ENCODE measurements at places on chromosomes 3 and 15.

DNA sequence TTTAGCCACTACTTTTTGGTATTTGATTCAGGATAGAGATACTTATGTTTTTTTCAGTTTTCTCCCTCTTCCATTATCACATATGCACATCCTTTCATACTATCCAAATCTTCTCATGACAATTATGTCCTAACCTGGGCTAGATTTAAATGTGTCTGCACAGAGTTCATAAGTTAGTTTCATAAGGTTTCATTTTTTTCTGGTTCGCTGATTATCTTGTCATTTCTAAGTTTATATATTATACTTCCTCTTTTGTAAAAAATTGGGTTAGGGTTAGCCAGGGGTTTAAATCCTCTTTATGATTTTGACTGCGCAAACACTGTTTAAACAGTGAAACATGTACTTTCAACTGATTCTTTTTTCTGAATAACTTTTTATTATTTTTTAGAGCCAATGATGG, 148.6 kb downstream of the SST start:
- no peak for DNase-seq

- no peak for DNase-seq
These were observed 71.6 kb downstream of the LIPC start for GRCh38 chr15:58503139-58504027.

- DNase-seq: no peak
These were observed 48.5 kb downstream of the GTF2E1 start for GRCh38 chr3:120791010-120791409.

GRCh38 chr3:37886395-37886794, 24.7 kb downstream of the CTDSPL start:
- no peak for DNase-seq

GRCh38 chr15:101647251-101647650, 4.9 kb downstream of the TM2D3 start:
- DNase-seq: no peak

DNA sequence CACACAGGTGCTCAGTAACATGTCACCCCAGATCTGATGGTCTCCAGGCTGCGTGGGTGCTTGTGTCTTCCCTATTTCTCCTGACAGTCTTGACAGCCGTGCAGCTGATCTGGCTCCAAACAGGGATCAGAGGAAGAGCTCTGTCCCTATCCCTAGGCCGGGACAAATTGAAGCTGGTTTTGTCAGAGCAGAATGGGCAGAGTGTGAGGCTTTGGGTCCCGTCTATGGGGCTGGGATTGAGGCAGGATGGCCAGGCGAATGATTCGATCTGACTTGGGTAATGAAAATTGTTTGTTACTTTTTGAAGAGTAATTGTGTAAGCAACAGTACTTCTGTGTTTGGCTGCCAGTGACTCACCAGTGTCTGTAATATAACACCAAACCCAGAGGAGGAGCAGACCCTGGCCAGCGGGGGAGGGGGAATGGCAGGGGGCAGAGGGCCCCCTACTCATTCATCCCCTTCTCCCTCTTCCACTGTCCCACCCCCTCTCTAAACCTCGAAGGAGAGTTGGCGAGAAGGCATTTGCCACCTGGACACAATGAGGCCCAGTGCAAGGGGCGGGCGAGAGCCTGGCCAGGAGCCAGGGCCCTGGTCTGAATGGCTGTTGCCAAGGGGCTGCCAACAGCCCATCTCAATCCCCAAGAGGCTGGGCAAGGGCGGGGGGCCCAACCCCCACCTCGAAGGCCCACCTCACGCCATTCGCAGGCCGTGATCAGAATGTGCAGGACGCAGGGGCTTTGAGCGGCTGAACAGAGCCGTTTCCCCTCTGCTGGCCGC, 4.9 kb upstream of the MAGEF1 start:
- no peak for DNase-seq

DNA sequence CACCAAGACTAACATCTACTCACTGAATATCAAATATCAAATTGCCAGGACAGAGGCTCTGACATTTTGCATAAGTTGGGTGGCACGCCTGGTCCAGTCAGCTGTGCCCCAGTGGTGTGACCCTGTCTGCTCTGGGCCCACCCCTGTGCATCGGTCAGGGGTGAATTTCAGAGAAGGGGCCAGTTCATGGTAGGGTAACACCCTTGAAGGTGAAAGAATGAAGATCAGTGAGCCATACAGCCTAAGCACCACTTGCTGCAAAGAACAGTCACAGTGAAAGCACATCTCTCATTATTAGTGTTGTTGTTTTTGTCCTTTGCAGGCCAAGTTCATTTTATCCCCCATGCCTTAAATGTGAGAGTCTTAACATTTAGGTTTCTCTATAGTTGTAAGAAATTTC, 86.8 kb downstream of the MYRIP start:
- DNase-seq: no peak

- DNase-seq: no peak
These were observed 21.7 kb downstream of the TRIM59 start for GRCh38 chr3:160427832-160428424.

- no peak for DNase-seq
These were observed 10.9 kb downstream of the CCR5AS start for GRCh38 chr3:46395766-46396530.

- DNase-seq: no peak
These were observed 59.5 kb upstream of the ZNF148 start for GRCh38 chr3:125434582-125435011.

DNA sequence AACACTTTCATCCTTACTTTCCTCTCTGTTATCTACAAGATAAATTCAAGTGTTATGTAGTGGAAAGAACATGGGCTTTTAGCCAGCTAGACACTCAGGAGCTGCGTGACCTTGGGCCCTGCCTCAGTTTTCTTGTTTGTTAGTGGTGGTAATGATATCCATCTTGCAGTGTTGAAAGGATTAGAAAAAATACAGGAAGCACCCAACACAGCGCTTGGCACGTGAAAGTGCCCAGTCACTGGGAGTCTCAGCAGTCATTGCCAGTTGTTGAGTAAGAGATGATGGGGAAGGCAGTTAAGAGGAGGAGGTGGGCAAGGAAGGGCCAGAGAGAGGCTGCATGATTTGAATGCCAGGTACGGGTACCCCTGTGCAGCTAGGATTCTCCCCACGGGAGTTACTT, 5.3 kb downstream of the PDIA5 start:
- DNase-seq: no peak

- DNase-seq: no peak
These were observed 384 bp upstream of the LEKR1 start for GRCh38 chr3:156825795-156826143.

DNA sequence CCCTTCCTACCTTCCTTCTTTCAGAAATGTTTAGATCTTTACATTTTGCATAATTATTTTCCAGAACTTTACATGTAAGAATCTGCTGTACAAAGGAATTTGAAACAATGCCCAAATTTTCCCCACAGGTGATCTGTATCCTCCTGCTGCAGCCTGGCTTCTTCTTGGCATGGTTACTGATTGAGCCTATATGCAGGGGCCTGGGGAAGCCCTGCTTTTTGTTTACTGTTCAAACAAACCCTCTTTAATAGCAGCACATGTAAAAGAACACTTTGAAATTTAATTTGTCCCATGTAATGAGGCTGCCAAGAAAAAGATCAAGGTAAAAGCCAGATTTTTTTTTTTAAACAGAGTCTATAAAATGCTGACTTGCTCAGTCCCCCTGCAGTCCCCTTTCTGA, 432.2 kb downstream of the TUSC7 start:
- no peak for DNase-seq

DNA sequence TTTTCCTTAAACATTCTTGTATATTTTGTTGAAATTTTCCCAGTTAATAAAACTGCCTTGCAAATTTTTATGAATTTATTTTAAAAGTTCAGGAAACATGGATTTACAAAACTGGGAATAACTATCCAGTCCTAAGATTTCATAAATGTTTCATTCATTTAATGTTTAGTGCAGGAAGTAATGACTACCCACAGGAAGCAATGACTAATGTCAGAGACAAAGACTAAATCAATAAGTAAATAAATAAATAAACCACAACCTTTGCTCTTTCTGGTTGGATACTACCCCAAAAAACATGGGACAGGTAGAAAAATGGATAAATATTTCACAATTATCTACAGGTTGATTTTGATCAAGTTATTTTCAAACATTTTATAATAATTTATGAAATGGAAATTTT, 48.8 kb upstream of the TMCO5A start:
- no peak for DNase-seq

DNA sequence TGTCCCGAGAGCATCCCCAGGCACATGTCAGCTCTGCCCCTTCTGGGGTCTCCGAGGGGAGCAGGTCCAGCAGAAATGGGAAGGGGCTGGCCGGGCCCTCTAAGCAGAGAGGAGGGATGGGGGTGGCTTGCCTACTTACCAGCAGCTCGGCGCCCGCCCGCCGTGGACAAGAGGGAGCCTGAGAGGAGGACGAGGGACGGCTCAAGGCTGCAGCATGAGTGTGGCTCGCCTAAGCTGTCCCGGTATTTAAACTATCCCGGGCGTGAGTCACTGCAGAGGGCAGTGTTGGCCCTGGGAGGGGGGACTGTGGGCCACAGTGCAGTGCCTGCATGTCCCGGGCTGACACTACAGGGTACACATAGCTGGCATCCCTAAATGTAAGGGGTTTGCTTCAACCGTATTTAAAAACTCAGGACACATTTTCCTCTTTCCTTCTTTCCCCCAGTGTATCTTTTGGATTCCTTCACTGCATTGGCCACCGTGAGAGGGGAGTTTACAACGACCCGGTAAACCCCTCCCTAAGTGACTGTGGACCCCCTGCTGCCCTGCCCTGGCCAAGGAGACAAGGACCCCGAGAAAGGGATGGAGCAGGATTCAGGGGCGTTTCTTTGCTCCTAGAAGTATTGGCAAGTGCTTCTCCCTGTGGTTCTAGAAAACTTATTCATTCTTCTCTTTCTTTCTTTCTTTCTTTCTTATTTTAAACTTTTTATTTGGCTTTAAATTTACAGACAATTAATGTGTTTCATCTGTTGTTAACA, at the start of gene LRRC15:
Gene LRRC15 (minus strand): TSS at position 222 of the 758 bp plus-strand sequence. CDS start 8,700 bp downstream, outside the sequence.
- DNase-seq: no peak

DNA sequence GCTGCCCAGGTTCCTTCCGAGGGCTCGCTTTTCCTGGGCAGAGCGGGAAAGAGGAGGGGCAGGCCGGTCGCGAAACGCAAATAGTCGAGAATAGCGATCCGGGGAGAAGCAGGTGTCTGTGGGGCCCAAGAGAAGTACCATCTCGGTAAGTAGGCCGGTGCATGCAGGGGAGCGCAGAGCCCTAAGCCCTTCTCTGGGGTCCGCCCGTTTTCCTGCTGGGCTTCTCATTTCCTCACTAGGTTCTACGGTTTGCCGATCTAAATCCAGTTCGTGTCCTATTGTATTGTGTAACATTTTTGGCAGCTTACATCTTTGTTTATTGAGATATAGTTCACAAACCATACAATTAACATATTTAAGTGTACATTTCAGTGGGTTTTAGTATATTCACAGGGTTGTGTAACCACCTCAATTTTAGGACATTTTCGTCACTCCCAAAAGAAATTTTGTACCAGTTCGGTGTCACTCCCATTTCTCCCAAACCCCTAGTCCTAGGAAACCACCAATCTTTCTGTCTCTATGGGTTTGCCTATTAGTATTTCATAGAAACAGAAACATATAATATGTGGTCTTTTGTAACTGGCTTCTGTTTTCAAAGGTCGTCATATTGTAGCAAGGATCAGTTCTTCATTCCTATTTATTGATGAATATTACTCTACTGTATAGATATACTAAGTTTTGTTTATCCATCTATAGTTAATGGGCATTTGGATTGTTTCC, 6.8 kb upstream of the TRIM69 start:
- DNase-seq: no peak

GRCh38 chr3:163939926-163940325, 1138.4 kb downstream of the SI start:
- no peak for DNase-seq

DNA sequence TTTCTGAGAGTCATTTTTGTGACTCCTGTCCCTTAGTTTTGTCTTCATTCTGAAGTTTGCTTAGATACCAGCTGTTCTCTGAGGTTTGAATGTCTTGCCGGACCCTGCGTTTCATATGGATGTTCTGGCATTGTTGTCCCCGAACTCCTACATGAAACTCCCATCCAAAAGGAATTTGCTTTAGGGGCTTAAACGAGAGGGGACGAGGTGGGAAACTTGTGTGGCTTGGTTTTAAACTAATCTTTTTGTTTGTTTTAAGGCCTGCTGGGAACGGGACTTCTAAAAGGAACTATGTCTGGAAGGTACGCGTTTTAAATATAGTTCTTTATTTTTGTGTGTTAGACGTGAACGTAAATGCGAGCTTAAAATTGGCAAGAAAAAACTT, 679 bp downstream of the RPL35A start:
- no peak for DNase-seq

- DNase-seq: no peak
These were observed 3.3 kb downstream of the SCAMP2 start for GRCh38 chr15:74869726-74870407.

DNA sequence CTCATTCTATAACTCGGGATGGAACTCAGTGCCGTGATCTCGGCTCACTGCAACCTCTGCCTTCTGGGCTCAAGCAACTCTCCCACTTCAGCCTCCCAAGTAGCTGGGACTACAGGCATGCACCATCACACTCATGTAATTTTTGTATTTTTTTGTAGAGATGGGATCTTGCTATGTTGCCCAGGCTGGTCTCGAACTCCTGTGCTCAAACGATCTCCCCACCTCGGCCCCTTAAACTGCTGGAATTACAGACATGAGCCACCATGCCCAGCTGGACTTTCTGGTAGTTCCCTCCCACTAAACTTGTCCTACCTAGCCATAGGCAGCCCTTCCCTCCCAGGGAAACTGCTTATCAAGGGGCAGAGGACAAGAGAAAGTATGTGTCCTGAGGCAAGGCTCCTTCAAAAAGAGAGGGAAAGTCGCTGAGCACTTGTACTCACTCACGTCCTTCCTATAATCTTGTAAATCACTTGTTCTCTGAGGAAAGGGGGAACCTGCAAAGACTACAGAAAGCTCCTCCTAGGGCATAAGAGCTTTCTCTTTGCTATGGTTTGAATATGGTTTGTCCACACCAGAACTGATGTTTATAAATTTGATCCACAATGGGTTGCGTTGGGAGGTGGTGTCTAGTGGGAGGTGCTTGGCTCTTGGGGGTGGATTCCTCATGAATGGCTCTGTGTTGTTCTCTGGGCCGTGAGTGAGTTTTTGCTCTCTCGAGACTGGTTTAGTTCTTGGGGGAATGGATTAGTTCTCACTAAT, 13.6 kb upstream of the TBL1XR1 start:
- DNase-seq: no peak

DNA sequence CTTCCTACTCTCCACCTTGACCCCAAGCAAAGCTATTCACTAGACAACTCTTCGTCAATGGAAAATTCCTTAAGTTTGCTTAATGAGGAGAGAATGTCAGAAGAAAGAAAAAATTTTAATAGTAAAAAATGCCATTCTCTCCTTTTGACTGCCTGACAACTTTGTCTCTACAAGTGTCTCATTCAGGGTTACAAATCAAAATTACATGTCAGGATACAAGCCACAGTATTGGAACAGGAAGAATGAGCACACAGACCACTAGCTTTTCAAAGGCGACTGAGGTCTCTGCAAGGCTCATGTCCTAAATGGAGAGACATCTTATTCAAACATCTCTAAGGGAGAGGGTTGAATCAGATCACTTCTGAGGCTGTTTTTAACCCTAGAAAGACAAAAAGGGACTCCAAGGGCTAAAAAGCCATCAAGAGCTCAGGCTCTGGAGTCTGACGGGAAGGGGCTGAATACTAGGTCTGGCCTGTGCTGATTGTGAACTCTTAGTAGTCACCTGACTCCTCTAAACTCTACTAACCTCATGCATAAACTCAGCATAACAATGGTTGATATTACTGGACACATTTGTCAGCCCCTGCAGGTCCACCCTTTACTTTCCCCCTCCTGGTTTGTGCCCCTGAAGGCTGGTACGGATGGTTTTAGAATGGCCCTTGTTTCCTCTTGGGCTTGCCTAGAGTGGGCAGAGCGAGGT, 12.8 kb upstream of the MEIS2 start:
- no peak for DNase-seq

GRCh38 chr15:56981160-56981559, 62.7 kb downstream of the TCF12 start:
- no peak for DNase-seq

GRCh38 chr15:54150255-54150654, 172.0 kb downstream of the UNC13C start:
- DNase-seq: peak; percentile 16
